ENCODE measurements at places on chromosomes 7 and 10.

DNA sequence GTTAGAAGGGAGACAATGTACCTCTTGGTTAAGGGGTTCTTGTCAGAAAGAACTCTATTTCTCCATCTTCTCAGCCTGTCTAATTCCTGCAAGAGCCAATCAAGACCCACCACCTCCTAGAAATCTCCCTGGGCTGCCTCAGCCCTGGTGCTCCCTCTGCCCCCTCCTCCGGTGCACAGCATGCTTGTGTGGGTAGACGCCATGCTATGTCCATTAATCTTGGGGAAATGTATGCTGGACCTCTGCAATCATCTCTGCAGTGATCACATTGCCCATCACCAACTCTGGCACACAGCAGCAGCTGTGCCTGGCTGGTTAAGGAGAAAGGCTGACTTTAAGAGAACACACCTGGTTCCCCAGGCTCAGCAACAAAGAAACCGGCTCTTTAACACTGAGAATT, 37.3 kb downstream of the SH3PXD2A start:
- no peak for DNase-seq

DNA sequence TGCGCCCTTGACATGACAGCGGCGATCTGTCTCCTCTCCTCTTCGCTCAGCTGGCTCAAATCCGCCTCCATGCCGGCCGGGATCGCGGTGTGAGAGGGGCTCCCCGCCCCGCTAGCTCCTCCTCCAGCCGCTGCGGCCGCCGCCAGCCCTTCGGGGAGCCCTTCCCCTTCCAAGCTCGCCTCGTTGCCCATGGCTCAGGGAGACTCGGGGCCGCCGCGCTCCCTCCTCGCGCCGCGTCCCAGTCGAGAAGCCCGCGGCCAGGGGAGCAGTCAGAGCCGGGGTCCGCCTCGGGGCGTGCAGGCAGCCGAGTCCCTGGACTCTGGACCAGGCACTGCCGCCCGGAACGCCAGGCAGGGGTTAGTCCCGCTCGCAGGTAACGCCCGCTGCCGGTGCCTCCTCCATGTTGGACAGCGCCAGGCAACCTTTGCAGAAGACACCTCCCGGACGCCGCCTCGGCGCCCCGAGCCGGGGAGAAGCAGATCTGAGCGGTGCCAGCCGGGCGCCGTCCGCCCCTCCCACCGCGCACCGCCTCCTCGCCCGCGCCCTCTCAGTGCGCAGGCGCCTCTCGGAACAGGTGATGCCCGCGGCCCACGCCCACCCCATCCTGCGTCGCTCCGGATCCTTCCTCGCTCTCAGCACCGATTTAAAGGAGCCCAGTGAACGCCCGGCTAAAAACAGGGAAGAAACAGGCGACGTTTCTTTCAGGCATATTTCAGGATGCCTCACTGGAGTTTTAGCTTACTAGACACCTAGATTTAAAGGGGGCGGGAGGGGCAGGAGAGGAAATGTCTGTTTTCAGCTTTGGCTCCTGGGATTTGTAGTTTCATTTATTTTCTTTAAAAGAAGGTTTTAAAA, at the start of gene PCLO:
TSS of gene PCLO (minus strand) at position 483 of the 855 bp plus-strand sequence. CDS start at position 191, 292 bp downstream.
- peak; percentile 23 for DNase-seq

GRCh38 chr7:73758581-73759138, 11.4 kb downstream of the CLDN3 start:
- DNase-seq: no peak

- DNase-seq: peak; percentile 63
These were observed 32.2 kb downstream of the DNAJB12 start for GRCh38 chr10:72322280-72323058.

- no peak for DNase-seq
These were observed 9.4 kb upstream of the ZWINT start for GRCh38 chr10:56370217-56371113.

DNA sequence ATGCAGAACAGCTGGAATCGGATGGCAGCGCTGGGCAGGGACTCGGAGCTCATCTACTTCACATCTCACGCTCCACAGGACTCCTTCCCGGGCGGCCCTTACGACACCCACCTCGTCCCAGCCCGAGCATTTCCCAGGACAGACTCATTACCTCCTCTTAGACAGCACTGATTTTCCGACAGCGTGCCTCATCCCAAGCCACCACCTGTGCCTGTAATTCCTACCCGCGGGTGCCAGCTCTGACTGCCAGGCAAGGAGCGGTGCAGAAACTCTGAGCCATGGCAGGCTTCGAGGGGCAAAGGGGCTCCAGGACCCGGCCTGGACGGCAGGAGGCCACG, 25.6 kb downstream of the GPER1 start:
- no peak for DNase-seq

DNA sequence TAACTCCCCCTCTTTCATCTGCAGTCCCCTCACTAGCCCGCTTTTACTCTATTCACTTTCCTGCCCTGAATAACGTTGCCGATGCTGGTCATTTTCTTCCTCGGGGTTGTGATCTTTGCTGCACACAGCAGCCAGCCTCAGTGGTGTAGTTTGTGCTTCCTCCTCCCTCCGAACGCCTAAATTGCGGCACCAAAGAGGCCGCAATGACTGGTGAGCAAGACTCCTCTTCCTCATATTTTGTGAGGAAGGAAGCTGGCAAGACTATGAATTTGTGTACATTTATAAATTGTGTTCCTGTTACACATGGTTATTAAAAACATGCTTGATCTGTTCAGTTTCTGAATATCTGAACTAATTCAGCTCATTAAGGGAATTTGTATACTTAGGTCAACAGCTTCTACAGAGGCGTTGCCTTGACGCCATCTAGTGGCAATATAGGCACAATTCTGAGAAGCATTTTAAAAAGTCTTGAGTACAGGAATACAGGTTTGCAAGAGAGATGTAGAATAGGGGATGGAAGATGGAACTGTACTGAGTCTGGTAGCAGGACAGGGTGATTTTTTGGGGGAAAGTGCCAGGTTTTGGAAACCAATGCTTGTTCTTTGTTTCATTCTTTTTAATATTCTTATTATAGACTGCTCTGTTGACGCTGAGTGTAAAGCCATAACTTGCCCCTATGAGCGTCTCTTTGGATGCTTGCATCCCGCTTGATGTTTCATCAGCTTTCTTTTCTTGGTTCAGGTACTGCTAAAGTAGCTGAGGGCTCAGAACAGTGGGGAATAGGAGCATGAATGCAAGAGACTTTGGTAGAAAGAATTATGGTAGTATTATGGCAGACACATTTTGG, 4.1 kb upstream of the TAS2R5 start:
- DNase-seq: no peak

DNA sequence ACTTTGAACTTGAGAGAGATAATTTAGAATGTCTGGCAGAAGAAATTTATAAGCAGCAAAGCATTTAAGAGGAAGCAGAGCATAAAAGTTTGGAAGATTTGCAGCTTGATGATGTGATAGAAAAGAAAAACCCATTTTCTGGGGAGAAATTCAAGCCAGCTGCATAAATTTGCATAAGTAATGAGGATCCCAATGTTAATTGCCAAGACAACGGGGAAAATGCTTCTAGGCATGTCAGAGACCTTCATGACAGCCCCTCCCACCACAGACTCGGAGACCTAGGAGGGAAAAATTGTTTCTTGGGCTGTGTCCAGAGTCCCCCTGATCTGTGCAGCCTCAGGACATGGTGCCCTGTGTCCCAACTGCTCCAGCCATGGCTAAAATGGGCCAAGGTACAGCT, 263.6 kb upstream of the POT1 start:
- DNase-seq: no peak

DNA sequence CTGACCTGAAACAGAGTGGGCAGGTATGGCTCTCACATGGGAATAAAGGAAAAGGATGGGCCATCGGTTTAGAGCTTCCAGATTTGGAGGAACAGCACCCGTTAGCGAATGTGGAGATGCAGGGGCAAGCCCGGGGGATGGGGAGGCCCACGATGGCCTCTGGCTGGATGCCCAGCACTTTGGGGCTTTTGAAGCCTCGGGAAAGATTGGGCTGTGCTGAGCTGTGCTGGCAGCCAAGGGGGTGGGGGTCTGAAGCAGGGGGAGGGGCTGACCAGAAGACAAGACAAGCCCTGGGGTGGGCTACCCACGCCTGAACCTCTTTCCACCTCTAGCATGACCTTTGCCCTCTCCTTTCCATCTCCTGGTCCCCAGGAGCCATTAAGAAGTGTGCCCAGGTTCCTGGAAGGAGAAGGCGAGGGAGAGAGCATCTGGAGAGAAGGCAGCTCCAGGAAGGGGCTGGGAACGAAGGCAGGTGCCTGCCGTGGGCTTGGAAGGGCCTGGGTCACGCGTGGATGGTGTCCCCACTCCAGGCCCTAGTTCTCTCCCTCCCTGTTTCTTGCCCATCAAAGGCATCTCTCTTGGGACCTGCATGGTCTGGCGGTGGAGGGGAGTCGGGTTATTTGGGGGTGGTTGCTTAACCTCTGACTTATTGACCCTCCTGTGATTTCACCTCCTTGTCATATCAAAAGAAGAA, 39.7 kb downstream of the JAKMIP3 start:
- no peak for DNase-seq

DNA sequence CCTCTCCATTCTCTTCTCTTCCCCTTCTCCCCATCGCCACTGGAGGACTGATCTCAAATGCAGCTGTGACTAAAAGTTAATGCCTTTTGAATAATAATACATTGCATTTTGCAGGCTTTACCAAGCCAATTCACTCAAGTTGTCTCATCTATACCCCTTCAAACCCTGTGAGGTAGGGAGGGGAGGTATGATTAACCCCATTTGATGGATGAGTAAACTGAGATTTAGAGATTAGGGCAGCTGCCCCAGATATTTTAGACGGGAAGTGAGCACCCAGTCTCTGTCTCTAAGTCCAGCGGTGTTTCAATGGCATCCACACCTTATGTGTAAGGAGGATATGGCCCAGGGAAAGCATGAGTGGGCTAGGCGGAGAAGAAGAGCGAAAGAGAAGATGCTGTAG, 1.1 kb downstream of the CPA5 start:
- no peak for DNase-seq

- DNase-seq: no peak
These were observed 1.7 kb downstream of the LRRC4 start for GRCh38 chr7:128029405-128029995.

- DNase-seq: no peak
These were observed 20.1 kb upstream of the CYP3A7 start for GRCh38 chr7:99755085-99755484.

GRCh38 chr7:1913466-1914282, 243.6 kb downstream of the ELFN1 start:
- no peak for DNase-seq

DNA sequence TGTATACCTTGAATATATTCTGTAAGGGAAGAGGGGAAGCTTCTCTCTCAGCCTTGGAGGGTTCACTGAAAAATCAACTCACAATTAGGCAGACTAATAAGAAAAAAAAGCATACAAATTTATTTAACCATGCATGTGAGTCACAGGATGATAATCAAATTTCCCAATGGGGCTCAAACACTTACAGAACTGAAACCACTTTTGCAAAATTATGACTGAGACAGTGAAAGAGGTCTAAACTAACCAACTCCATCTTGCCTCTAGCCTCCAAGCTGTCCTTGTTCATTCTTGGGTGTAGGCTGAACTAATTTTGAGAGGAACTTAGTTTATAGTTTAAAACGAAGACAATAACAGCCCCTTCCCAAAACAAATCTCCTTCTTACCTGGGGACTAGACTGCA, 618.3 kb upstream of the AUTS2 start:
- DNase-seq: no peak

DNA sequence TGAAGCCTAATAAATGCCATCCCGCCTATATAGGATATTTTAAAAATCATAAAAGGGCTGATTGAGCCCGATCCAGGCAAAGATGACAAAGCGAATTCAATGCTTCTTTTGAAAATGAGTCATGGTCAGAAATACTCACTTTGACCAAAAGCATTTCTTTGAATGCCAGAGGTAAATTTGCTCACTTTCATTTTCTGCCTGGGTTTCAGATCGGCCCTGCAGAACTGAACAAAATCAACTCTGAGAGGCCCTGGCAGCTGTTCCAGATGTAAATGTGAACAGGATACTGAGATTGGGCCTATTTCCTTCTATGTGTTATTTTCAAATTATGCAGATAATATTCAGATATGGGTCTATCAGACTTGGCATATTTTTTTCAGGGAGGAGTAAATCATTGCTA, 114.8 kb upstream of the ARID5B start:
- no peak for DNase-seq

Data from activated T-cell treated with anti-CD3 and anti-CD28 coated beads for 4 hours (primary cell).